ENCODE measurements at places on chromosomes 13 and 19. TPM values are rescaled to one million over a fixed set of nuclear protein-coding genes. Genes with fewer than 3 reads are reported as not detected.

Gene BRME1
- 0.59 TPM for total RNA-seq

Gene NPAS1
- 0.72 TPM for total RNA-seq

Gene CNOT3
- total RNA-seq = 6.2 TPM

Gene AP1M2
- total RNA-seq = 0.29 TPM

Gene LRRC63
- not detected for total RNA-seq

DNA sequence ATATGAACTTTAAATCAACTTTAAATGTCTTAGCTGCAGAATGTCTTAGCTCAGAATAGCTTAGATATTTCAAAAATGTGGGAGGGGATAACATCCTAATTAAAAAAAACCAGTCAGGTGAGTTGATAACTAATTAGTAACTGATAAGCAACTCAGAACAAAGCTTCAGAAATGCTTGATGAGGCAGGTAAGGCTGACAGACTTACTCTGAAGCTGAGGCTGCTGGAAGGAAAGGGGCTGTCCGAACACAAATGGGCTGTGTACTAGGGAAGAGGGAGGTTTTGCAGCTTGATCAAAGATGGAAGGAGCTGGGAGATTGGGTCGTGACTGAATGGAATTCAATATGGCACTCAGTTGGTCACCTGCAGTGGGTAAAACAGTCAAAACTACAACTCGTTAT, 91.2 kb upstream of the FBXL3 start:
- H3K27ac ChIP-seq = no peak overlapping the region
- no peaks in the 10 kb centered on the region for H3K27me3 ChIP-seq
- DNase-seq = no peak
- H3K36me3 ChIP-seq = peaks cover 6% of the 10 kb centered on the region
- no peaks in the 10 kb centered on the region for H3K4me1 ChIP-seq

DNA sequence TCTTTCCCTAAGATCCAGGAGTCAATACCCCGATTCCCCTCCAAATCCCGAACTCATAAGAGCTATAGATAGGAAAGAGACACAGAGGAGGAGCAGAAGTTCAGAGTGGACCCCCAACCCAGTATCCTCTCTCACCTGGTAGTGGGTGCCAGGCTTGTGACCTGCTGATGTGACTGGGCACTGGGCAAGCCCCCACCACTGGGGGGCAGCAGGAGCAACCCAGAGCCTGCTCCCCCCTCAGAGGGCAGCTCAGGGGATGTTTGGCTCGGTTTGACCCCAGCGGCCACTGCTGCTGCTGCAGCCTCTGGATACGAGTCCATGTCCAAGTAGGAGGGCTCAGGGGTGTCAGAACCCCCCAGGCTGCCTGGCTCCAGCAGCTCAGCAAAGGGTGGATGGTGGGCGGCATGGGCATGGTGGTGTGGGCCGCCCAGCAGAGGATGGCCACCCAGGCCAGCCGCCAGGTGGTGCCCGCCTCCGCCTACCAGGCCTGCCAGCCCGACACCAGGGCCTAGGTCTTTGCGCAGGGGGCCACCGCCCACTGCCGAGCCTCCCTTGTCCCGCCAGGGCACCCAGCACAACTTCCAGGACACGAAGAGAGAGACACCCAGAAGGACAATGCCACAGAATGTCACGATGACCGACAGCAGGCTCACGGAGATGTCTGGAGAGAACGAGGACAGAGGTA, 7.4 kb downstream of the SYT3 start:
- H3K27me3 ChIP-seq = no peaks in the 10 kb centered on the region
- H3K4me3 ChIP-seq = no peak overlapping the region
- no peak overlapping the region for H3K27ac ChIP-seq

GRCh38 chr13:98504371-98504963, 72.4 kb downstream of the STK24 start:
- H3K36me3 ChIP-seq = no peaks in the 10 kb centered on the region
- H3K27ac ChIP-seq = peak overlapping the region; percentile 82
- peaks cover 49% of the 10 kb centered on the region for H3K4me1 ChIP-seq
- no peak overlapping the region for H3K4me3 ChIP-seq
- DNase-seq = no peak

DNA sequence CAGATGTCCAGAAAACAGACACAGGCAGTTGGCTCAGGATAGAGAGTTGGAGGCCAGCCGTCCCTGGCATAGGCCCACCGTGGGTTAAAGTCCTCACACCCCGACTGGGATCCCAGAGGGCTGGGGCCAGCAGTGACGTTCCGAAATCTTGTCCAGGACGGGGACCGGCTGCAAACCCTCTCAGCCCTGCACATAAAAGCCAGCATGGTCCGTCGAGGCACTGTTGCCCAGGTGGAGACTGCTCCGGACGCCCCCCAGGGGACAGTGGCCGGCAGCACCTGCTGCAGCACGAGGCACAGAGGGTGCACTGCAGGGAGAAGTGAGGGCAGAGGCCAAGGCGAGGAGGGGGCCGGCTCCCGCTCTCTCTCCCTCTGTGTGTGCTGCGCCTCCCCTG, 4.3 kb upstream of the IFNL2 start:
- H3K4me3 ChIP-seq = no peak overlapping the region
- no peaks in the 10 kb centered on the region for H3K36me3 ChIP-seq
- H3K4me1 ChIP-seq = no peaks in the 10 kb centered on the region
- H3K27me3 ChIP-seq = peaks cover 50% of the 10 kb centered on the region
- no peak overlapping the region for H3K27ac ChIP-seq
- peak; percentile 50 for DNase-seq

DNA sequence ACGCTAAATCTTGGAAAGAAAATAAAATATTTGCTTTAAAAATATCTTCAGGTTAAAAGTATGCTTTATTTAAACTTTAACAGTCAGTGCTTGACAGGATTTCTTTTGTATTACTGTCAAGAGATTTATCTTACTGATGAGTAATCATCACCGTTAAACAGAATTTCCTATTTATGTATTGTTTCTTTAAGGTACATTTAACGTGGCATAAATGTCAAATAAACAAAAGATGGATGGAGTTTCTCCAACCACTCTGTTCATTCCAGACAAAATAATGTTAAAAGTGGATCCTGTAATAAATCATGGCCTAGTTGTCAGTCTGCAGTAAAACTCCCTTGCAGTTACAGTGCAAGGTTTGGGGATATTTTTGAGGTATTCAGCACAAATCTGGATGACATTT, 298.3 kb downstream of the DIAPH3 start:
- no peak overlapping the region for H3K4me3 ChIP-seq
- no peaks in the 10 kb centered on the region for H3K27me3 ChIP-seq
- no peak overlapping the region for H3K27ac ChIP-seq
- peaks cover 10% of the 10 kb centered on the region for H3K4me1 ChIP-seq

DNA sequence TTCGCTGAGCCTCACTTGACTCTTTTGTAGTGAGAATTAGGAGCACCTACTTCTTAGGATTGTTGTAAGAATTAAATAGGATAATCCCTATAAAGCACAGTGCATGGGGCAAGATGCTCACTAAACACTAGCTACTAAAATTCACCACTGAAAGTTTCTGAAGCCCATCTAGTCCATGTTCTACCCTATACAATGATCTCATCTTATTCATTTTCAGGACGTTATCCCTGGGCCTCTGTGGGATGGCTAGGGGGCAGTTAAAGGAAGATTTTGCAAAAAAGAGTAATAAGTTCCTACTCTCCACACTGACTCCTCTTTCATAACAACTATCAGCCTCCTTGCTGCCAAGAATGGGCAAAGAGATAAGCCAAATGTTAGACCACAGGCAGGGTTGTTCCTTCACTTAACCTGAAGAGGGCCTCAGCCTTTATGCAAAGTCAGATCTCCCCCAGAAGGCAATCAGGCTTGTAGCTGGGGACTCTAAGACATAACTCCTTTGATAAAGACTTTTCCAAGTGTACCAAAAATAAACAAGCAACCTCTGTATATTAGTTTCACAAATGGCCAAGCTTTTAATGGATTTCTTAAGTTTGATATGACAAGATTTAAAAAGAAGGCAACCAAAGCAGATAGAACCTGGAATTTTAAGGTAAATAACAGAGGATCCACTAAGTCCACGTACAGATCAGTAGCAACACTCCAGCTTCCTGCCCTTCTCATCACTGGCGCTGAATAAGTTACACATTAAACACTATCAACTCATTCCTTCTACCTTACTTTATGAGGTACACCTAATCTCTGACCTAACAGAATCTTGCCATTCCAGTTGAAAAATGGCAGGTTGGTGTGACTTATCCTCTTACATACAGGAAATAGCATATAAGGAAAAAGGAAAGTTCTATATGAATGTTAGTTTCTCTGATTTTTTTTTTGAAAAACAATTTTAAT, 44.4 kb downstream of the ELF1 start:
- no peaks in the 10 kb centered on the region for H3K36me3 ChIP-seq
- no peak overlapping the region for H3K4me3 ChIP-seq
- H3K27ac ChIP-seq = no peak overlapping the region
- peaks cover 9% of the 10 kb centered on the region for H3K4me1 ChIP-seq

- no peaks in the 10 kb centered on the region for H3K4me1 ChIP-seq
- no peak overlapping the region for H3K27ac ChIP-seq
- DNase-seq = peak; percentile 73
- H3K27me3 ChIP-seq = peaks cover 14% of the 10 kb centered on the region
- no peak overlapping the region for H3K4me3 ChIP-seq
These were observed 3.3 kb upstream of the KLK11 start for GRCh38 chr19:51029718-51030117.

GRCh38 chr19:45324349-45324907, 1.8 kb upstream of the CKM start:
- H3K36me3 ChIP-seq = no peaks in the 10 kb centered on the region
- H3K27ac ChIP-seq = no peak overlapping the region
- H3K4me1 ChIP-seq = peaks cover 13% of the 10 kb centered on the region
- no peak for DNase-seq
- H3K4me3 ChIP-seq = no peak overlapping the region

GRCh38 chr13:82439159-82439904, 1442.9 kb downstream of the SLITRK1 start:
- no peak overlapping the region for H3K4me3 ChIP-seq
- no peak overlapping the region for H3K27ac ChIP-seq
- H3K27me3 ChIP-seq = no peaks in the 10 kb centered on the region
- no peaks in the 10 kb centered on the region for H3K4me1 ChIP-seq

GRCh38 chr13:39692660-39693438, 37.4 kb downstream of the COG6 start:
- H3K4me3 ChIP-seq = no peak overlapping the region
- no peak for DNase-seq
- peaks cover 9% of the 10 kb centered on the region for H3K4me1 ChIP-seq
- no peak overlapping the region for H3K27ac ChIP-seq
- no peaks in the 10 kb centered on the region for H3K27me3 ChIP-seq
- H3K36me3 ChIP-seq = peaks cover 25% of the 10 kb centered on the region

DNA sequence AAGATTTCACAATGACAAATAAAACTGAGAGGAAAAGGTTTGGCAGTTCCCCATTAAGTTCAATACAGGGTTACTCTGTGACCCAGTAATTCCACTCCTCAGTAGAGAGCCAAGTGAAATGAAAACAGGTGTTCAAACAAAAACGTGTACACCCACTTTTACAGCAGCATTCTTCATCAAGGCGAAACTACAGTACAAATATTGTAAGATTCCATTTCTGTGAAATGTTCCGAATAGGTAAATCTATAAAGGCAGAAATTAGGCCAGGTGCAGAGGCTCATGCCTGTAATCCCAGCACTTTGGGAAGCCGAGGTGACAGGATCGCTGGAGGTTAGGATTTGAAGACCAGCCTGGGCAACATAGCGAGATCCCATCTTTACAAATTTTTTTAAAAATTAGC, 8.9 kb upstream of the GDF15 start:
- no peaks in the 10 kb centered on the region for H3K27me3 ChIP-seq
- no peaks in the 10 kb centered on the region for H3K36me3 ChIP-seq
- no peak overlapping the region for H3K4me3 ChIP-seq

DNA sequence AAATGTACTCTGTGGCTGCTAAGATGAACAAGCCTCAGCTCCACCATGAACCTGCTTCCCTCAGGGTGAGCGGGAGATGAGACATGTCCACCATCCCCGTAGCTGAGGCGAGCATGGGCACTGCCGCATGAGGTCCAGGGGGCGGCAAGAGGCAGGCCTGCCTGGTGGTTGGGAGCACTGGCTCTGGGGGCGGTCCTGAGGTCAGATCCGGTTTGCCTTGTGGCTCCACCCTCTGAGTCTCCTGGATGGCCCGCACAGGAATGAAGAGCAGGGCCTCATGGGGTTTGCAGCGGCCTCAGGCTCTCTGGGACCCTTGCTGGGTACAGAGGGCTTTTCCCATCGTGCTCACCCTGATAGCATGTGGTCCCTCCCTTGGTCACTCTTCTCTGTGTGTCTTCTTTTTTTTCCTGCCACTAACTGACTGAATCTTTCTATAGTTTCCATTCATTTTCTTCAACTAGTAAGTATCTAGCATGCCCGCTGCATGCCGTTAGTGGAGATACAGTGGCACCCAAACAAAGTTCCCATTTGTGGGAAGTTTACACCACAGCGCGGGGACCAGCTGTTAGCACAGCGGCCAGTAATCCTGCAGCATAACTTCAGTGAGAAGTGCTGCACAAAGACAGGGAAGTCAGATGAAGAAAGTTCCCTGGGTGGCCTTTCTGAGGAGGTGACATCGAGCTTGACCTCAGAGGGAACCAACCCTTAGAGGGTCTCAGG, 37.3 kb downstream of the CAPN12 start:
- peaks cover 42% of the 10 kb centered on the region for H3K4me1 ChIP-seq
- peak overlapping the region; percentile 65 for H3K27ac ChIP-seq
- peaks cover 97% of the 10 kb centered on the region for H3K36me3 ChIP-seq
- H3K27me3 ChIP-seq = no peaks in the 10 kb centered on the region

DNA sequence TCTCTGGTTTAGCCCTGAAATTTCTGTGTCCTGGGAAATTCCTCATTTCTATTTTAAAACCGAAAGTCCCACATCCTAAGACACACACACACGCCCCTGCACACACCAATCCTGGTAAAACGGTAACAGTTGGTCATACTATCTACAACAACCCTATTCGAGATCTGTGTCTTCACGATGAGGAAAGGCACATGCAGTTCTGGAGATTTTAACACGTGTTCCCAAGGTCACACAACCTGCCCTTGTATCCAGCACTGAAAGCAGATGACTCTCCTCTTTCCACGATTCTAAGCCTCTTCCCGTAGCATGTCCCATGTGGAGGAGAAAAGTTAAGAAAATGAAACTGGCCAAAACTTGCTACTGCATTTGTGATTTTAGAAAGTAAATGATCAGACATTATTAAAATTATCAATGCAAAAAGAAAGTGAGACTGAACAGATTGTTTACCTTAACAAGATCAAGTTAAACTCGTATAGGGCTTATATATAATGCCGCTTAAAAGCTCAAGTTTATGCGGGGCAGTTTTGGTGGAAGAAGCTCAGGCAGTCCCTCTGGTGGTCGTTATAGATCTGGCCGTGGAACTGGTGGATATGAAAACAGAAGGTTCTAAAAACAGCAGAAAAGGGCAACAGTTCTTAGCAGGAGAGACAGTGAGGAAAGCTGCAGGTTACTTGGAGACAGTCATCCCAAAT, 32.7 kb downstream of the VSTM1 start:
- H3K36me3 ChIP-seq = no peaks in the 10 kb centered on the region
- H3K4me1 ChIP-seq = peaks cover 4% of the 10 kb centered on the region
- no peak for DNase-seq
- H3K27me3 ChIP-seq = no peaks in the 10 kb centered on the region
- no peak overlapping the region for H3K27ac ChIP-seq
- H3K4me3 ChIP-seq = peak overlapping the region; percentile 72

- no peak overlapping the region for H3K27ac ChIP-seq
- peak; percentile 90 for DNase-seq
- H3K4me1 ChIP-seq = peaks cover 5% of the 10 kb centered on the region
These were observed 11.3 kb downstream of the STAP2 start for GRCh38 chr19:4327252-4327876.

- no peak for DNase-seq
- peaks cover 18% of the 10 kb centered on the region for H3K4me1 ChIP-seq
- no peak overlapping the region for H3K4me3 ChIP-seq
These were observed 297.8 kb downstream of the SHISA2 start for GRCh38 chr13:25753976-25754375.

All from osteoblast (primary cell).